ENCODE measurements at places on chromosomes 16 and 17.
A peak's percentile ranks its signal among the peaks of the same experiment; 100 is the strongest.

DNA sequence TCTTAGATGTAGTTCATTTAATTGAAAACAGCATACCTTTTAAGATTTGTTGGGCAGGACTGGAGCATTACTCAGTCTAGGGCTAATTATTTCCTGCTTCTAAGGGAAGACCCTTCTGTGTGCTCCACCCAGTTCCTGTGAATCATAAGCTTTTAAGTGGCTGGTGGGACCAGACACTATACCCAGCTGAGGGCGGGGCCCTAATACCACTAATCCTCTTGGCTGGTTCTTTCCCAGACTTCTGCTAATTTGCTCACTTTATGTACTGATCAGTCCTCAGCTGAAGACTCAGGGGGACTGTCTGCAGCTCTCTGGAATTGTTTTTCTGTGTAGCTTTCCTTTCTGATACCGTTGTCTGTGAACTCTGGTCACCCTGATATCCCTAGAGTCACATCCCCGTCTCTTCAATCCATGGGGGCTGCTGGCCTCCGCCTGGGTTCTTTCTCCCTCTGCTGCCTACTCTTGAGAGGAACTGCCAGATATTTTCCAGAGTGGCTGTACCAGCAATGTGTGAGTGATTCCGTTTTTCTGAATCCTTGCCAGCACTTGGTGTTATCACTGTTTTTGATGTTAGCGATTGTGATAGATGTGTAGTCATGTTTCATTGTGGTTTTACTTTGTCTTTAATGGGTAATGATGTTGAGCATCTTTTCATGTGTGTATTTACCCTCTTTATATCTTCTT lies 35.1 kb downstream of the MFSD11 start:
- peak; percentile 96 for DNase-seq

DNA sequence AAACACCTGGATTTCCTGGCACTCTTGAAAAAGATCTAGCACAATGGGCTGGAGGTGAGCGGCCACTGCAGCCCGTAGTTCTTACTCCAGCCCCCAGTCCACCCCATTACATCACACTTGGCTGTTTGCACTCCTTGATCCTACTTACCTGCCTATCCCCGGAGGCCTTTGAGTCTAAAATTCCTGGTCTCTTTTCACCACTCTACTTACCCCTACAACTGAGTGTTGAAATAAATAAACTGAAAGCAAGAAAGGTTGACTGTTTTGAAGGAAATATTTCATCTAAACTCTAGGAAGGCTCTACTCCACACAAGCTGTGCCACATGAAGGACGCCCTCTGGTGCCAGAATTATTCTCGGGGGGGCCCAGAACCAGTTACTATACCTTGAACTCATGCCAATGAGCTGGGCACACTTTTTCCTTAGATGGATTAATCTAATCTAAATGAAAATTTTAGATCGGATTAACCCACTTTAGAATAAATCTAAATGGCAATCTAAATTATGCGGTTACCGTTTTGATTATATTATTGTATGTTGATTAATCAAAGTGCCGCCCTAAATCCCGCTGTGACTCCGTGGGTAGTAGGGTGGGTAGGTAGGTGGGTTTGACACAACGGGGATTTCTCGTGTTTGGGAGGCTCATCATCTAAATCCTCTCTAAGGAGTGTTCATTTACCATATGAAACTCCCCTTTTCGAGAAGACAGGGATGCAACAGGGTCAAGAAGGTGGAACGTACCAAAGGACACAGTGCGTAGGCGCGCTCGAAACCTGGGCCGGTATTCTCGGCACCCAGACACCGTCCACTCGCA lies 651 bp upstream of the EIF1 start:
- peak; percentile 46 for DNase-seq

GRCh38 chr17:39813631-39814030 lies 50.5 kb downstream of the IKZF3 start:
- DNase-seq = no peak

- no peak for DNase-seq
Measured at GRCh38 chr16:61246592-61246991, 789.6 kb downstream of the CDH8 start.

- DNase-seq = no peak
Measured at GRCh38 chr17:83131401-83132011, 52.1 kb downstream of the METRNL start.

GRCh38 chr17:34413443-34414119 lies 50.5 kb upstream of the CCL1 start:
- no peak for DNase-seq

DNA sequence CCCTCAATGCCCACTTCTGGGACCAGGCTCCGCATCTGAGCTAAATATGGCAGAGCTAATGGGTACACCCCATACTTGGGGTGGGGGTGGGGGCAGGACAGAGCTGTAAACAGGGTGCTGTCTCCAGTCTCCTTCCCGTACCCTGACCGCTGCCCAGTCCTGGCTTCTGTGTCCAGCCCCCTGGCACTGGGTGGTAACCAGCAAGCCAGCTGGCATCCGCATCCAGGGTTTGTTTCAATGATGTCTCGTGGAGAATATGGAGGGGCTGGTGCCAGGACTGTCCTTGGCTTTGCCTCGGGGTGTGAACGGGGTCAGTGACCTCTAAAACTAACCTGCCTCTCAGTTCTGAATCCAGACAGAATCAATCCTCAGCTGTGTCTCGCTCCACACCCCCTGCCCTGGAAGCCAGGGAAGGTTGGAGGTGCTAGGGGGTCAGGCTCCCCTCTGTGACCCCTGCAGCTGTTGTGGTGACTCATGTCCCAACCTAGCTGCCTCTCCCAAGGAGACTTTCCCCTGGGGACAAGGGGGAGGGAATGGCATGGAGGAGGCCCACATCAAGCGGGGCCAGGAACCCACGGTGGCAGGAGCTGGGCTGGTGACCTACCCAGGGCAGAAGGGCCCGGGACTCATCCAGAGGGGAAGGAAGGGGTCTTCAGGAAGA lies 1.5 kb upstream of the PNMT start:
- no peak for DNase-seq

DNA sequence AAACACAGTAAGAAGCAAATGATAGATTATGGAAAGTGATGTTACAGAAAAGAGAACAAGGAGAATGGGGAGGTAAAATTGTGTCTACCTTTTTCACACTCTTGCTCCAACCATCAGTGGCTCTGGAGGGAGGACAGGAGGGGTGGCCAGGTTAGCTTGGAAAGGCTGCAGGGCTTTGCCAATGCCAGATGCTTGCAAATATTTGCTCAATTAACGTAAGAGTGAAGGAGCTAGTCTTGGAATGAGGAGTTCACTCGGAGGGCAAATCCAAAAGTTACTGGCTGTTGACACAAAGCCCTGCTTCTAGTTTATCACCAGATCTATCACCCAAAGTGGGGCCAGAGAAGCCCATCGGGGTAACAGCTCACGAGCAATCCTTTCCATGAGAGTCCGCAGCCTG lies 7.4 kb upstream of the TNRC6C start:
- DNase-seq = no peak

GRCh38 chr17:75068750-75069149 lies 19.0 kb upstream of the SLC16A5 start:
- no peak for DNase-seq

DNA sequence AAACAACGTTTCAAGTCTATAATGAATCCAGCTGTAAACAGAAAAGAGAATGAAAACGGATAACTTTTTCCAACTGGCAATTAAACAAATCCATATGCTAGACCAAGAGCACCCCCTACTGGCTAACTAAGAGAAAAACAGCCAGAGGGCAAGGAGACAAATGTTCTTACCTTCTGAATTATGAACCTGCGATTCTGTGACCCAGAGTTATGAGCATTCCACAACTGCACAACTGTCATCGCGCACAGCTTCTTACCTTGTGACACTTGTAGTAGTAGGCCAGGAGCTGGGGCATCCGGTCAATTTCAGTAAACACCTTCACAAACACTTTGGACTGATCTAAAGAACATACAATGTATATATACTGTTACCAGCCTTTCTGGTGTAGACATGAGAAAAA lies 18.6 kb downstream of the COG7 start:
- DNase-seq = peak; percentile 13

DNA sequence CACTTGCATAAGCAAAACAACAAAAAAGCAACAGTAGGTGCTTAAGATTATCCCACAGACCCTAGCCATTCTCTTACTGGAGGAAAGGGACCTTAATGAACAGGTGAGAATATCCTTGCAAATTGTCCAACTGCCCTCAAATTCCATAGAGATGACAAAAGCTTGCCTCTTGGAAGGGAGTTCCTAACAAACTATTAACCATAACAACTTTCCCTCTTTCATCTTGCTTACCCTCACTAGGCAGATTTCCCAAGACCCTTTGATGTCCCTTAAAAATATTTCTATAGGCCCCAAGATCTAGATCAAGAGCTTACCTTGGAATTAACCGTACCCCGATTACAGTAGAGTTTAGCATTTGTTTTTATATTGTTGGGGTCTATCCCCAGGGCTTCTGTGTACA lies 21.8 kb downstream of the CNP start:
- DNase-seq = no peak

- peak; percentile 58 for DNase-seq
Measured at GRCh38 chr16:87956365-87957231, 5.4 kb downstream of the BANP start.

DNA sequence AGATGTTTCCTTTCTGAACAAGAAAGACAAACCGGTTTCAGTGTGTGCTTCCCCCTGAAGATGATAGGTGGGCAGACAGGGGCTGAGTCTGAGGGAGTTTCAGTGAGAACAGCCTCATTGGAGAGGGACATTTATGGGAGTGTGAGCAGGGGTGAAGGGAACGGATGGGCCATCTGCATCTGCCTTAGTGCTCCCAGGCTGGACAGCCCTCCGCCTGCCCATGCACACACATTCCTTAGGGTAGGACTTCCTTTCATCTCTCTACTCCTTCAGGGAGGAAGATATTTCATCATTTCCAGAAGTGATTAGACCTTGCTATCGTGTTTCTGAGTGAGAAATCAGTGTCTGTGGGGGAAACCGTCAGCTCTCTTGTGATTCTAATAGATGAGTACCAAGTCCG lies 3.8 kb downstream of the SHISA6 start:
- no peak for DNase-seq

- DNase-seq = no peak
Measured at GRCh38 chr17:7561589-7562207, at the start of gene SENP3. SENP3 (plus strand) TSS chr17:7561919; CDS start chr17:7563077, 1,158 bp downstream.

GRCh38 chr17:79071161-79071740 lies 3.4 kb upstream of the ENGASE start:
- no peak for DNase-seq

DNA sequence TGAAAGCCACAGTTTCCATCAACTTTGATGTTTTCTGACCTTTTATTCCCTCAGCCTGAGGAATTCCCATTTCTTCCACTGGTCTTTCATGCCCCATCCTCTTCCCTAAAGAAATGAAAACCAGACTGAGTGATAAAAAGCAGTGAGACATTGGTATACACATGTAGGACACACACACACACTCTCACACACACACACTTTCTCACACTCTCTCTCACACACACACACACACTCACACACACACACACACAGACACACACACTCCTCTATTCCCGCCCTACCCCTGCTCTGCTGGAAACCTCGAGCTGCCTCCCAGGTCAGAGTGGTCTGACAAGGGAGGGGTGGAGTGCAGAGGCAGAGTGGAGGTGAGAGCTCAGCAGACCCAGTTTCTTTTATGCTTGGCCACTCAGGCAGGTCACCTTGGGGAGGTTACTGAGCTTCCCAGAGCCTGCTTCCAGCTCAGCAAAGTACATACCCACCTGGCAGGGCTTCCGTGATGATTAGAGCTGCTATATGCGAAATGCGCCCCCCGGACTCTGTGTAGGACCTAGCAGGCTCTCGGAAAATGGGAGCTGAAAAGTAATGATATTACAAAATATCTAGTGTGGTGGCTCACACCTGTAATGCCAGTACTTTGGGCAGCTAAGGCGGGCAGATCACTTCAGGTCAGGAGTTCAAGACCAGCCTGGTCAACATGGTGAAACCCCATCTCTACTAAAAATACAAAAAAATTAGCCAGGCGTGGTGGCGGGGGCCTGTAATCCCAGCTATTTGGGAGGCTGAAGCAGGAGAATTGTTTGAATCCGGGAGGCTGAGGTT lies 30.7 kb downstream of the CCR7 start:
- no peak for DNase-seq

GRCh38 chr17:74659889-74660288 lies 36.4 kb upstream of the CD300E start:
- DNase-seq = no peak

DNA sequence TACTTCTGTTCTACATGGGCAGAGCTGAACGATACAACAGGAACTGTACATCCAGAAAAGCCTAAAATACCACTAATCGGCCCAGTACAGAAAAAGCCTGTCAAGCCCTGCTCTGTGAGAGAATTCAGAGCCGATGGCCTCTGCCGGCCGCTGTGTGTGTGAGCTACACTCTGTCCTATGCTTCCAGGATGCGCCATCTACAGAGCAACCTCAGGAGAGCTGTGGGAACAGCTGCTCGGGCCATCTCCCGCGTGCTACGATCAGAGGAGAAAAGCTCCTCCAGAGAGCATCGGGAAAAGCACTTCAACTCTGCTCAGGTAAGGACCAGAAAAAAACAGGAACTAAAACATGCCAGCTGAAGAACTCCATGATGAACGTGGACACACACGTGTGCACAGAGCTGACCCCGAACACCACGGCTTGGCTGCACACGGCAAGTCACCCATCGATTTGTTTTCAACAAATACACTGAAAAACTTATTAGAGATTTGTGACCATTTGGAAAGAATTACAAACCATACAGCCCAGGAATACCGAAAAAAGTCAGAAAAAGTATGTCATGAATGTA lies 115.9 kb downstream of the ANKRD11 start:
- DNase-seq = peak; percentile 95

DNA sequence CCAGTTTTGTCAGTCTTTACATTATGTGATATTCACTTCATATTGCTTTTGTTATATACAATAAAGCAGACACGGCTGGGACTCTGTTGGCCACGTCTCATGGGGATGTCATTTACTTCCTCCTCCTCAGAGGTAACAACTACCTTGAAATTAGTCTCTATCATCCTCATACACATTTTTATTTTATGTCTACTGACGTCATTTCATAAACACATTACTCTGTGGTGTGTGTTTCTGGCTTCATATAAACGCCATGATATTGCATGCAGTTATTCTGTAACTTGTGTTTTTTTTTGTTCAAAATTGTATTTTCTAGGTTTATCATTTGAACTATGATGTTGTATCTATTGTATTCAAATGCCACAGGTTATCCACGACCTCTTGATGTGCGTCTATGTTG lies 13.4 kb upstream of the IRF8 start:
- DNase-seq = no peak

DNA sequence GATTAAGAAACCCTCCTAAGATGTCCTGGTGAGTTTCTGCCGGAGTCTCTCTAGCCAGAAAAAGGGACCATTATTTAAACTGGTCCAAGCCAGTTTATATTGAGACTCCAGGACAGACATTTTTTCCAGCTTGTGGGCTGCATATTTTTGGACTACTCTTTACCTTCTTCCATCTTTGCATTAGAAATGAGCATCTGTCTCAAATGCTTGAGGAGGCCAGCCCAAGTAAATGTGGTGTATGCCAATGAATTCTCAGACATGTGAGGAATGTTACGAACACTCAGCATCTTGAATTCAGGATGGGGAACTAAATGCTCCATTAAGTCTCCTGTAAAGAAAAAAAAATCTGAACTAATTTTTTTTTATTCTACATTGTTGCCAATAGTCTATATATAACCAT lies 18.4 kb downstream of the TUBD1 start:
- DNase-seq = no peak
